Naive B cell (primary cell): ENCODE measurements at places on chromosomes 6 and 20. TPM values are rescaled to one million over a fixed set of nuclear protein-coding genes. Genes with fewer than 3 reads are reported as not detected.

PRDM13 gene
- polyA plus RNA-seq: not detected

LIN28B gene
- polyA plus RNA-seq: not detected

SNRPB2 gene
- 84.8 TPM for polyA plus RNA-seq

CST3 gene
- 22.5 TPM for polyA plus RNA-seq

BPIFB2 gene
- polyA plus RNA-seq: not detected
